ENCODE measurements at places on chromosomes 4 and X. TPM values are rescaled to one million over a fixed set of nuclear protein-coding genes. Genes with fewer than 3 reads are reported as not detected.

CT45A10 gene
- total RNA-seq: not detected

EREG gene
- under 0.01 TPM for total RNA-seq

PPBP gene
- not detected for total RNA-seq

GLRA2 gene
- total RNA-seq: not detected

FTSJ1 gene
- 61.4 TPM for total RNA-seq

WFS1 gene
- 36.2 TPM for total RNA-seq

SHROOM4 gene
- 2.4 TPM for total RNA-seq

MTCP1 gene
- 3.1 TPM for total RNA-seq

ADGRG4 gene
- total RNA-seq: not detected

MAGEA1 gene
- not detected for total RNA-seq

SPANXA2 gene
- not detected for total RNA-seq

SOD3 gene
- 16.9 TPM for total RNA-seq

EDA gene
- total RNA-seq: 0.23 TPM

MSANTD1 gene
- 0.59 TPM for total RNA-seq
